Kasumi-1 (cell line): ENCODE measurements at places on chromosomes 4 and X.

- no peak for DNase-seq
Measured at GRCh38 chr4:77127837-77128621, 29.0 kb upstream of the CCNG2 start.

- DNase-seq: no peak
Measured at GRCh38 chr4:71346710-71347109, 7.9 kb downstream of the SLC4A4 start.

DNA sequence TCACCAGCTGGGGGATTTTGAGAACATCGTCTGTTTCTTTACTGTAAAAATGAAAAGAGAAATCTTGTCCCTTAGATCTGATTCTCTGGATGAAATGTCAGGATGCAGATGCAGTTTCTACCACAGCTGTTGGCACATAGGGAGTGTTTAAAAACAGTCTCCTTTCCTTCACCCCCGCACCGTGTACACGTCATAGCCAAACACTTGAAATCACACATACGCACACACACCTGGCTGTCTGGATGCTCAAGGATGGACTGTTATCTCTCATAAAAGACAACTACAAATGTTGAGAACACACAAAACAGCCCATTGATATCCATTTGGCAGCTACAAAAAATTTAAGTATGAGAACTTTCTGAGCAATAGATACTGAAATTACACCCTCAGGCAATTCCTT, 275.8 kb upstream of the CLNK start:
- no peak for DNase-seq

DNA sequence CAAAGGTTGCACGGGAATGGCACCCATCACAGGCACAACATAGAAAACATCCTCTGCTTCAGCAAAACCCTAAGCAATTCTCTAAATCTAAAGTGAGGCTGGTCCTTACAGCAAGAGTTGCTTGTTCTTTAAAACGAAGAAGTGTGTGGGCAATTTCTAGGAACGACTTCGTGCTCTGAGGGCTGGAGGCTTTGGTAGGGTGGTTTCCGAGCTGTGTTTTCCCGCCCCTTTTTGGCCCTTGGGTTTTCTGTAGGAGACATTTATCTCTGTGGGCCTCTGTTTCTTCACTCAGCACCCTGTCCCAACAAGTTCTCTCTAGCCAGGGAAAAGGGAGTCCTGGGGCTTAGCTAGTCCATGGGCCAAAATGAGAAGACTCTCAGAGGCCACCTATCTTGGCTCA, 84.2 kb downstream of the SLC2A9 start:
- DNase-seq: no peak

GRCh38 chrX:15761564-15762191, 23.6 kb downstream of the CA5B start:
- peak; percentile 15 for DNase-seq

- no peak for DNase-seq
Measured at GRCh38 chr4:1978741-1979476, 29.9 kb downstream of the NELFA start.

- no peak for DNase-seq
Measured at GRCh38 chr4:35604724-35605123, 639.6 kb downstream of the ARAP2 start.

DNA sequence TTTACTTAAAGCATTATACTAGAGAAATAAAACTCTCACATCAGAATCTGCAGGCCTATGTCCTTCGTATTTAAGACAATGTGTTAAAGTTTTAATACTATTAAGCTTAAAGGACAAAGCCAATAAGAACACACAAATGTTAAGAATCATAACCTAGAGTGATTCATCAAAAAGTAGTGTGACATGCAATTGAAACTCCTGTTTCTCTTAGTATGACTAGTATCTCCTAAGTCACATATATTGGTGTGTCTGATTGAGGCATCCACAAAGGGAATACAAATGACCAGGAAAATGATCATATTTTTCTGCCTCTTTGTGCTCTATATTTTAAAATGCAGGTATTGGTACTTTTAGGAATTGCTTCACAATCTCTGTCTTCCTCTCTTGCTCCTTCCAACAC, 23.8 kb downstream of the GPRASP3 start:
- no peak for DNase-seq

GRCh38 chr4:94348666-94349065, 6.0 kb upstream of the HPGDS start:
- DNase-seq: no peak

GRCh38 chr4:40471923-40472322, 136.8 kb downstream of the CHRNA9 start:
- DNase-seq: no peak

- DNase-seq: no peak
Measured at GRCh38 chr4:183017962-183018361, 81.1 kb upstream of the WWC2 start.

DNA sequence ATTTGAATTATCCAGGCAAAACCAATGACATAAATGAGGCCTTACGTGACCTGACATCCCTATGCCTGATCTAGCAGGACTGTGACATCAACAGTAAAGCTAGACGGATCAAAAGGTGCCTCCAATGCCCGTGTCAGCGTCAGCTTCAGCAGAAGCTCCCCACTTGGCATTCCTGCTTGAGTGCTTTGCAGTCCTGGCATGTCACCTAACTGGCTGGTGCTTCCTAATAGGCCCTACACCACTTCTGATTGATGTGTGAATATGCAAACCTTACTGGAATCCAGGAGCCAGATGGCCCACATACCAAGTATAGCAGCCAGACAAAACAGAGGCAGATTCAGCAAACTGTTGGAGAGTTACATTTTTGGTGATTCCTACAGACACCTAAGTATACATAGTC, 224.2 kb downstream of the DMD start:
- no peak for DNase-seq

DNA sequence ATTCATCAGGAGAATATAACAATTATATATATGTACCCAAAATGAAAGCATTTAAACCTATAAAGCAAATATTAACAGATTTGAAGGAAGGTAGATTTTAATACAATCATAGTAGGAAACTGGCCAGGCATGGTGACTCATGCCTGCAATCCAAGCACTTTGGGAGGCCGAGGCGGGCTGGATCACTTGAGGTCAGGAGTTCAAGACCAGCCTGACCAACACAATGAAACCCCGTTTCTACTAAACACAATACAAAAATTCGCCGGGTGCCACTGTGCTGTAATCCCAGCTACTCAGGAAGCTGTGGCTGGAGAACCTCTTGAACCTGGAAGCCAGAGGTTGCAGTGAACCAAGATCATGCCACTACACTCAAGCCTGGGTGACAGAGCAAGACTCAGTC, 118.3 kb downstream of the KCNIP4 start:
- DNase-seq: no peak

- no peak for DNase-seq
Measured at GRCh38 chr4:181944527-181944926, 298.7 kb upstream of the TENM3 start.

- DNase-seq: no peak
Measured at GRCh38 chr4:189530848-189531247, 409.8 kb upstream of the FRG1 start.

DNA sequence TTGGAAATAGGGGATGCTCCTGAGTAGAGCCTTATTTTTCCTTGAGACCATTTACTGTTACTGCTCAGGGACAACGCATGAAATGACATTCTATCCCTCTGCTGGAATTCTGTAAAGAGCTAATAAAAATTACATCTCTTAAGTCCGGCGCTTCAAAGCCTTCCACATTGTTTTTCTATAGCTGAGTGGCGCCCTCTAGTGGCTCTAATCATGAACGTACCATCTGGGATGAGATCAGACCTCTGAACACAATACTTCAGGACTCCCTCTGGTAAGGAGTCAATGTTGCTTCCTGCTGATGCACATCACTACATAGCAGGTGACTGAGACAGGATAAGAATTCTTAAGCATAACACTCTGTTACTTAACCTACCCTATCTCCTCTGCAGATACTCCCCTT, 6.0 kb downstream of the HMGN5 start:
- peak; percentile 46 for DNase-seq

DNA sequence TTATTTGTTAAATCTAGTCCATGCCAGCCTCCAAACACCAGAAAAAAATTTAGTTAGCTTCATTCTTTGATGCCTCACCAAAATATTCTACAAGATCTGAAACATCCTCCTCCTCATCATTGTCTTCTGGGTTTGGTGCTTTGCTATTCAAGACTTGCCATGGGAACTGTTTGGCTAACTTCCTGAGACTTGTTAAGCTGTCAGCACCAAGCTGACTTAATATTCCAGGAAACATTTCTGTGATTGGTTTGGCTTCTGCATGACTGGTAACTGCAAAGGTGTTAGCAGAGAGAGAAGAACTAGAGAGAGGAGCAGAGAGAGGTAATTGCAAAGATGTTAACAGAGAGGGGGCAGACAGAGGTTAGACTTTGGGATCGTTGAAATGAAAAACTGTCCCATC, 101.3 kb downstream of the PALLD start:
- DNase-seq: no peak

- DNase-seq: no peak
Measured at GRCh38 chrX:24410514-24411189, 50.2 kb downstream of the SUPT20HL1 start.

DNA sequence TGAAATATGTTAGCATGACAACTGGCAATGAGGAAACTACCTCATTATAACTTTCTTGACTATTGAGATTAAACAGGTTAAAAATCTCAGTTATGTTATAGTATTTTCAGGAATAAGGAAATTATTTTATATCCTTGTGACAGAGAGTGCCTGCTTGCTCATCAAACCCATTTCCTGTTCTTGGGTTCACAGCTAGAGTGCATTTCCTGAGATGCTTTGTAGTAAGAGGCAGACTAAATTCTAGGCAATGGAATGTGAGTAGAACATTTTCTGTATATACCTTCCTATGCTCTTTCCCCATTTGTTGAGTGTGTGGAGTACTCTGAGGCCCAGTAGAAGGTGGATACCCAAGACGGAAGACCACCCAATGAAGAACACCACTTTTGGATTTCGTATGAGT, 96.9 kb upstream of the CASK start:
- peak; percentile 0 for DNase-seq

GRCh38 chrX:38004046-38004445, 2.3 kb upstream of the SYTL5 start:
- DNase-seq: no peak

DNA sequence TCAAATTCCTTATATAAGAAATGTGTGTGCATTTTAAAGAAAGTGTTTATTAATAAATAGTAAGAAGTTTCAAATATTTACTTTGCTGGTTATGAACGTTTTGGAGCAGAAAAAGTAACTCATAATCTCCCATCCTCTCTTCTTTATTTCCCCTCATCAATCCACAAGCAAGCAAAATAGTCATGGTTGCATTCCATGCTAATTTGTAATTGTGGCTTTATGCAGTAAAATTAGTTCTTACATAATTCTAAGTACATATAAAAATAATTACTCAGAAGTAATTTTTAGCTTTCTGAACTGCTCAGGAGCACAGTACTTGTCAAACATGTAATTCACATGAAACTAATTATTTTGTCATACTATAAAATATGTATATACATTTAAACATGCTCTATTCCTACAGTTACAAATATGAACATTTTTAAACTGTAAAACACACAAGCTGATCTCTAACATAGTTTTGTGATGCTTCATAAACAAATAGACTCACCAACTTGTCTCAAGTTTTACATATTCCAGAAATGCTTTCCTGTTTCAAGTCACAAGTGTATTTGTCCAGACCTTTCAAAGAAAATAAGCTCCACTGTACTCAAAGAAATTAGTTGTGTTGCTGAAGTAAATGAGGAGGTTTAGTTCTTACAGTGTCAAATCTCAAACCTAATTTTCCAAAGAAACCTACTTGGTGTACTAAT, 218.9 kb downstream of the PABPC4L start:
- no peak for DNase-seq

DNA sequence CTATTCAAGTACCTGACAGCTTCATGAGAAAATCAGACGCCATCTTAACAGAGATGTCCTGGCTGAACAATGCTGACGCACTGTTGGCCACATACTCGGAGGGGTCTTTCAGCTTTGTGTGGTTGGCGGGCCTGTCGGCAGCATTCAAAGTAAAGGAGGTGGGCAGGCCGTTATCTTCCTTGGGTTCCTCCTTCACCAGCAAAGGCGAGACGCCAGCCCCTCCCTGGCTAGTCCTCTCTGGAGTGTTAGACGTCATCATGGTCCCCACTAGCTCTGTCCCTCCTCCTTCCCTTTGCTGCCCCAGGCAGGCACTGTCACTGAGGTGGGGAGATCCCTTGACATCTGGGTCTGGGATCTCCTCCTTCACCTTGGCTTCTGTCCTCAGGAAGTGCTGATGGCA, 53.0 kb downstream of the ZNF827 start:
- no peak for DNase-seq

GRCh38 chr4:144374065-144374464, 233.5 kb upstream of the GYPA start:
- DNase-seq: no peak

GRCh38 chrX:17736856-17737709, at the start of gene SCML1:
SCML1 (plus strand) TSS chrX:17737493; CDS start chrX:17744187, 6,694 bp downstream.
- DNase-seq: no peak

- no peak for DNase-seq
Measured at GRCh38 chr4:42425146-42426065, 28.1 kb downstream of the SHISA3 start.

GRCh38 chrX:43002526-43003203, 224.7 kb upstream of the PPP1R2C start:
- DNase-seq: no peak
